ENCODE measurements at places on chromosomes 6 and 20. TPM values are rescaled to one million over a fixed set of nuclear protein-coding genes. Genes with fewer than 3 reads are reported as not detected.

- H3K27me3 ChIP-seq: no peaks in the 10 kb centered on the region
- peaks cover 26% of the 10 kb centered on the region for H3K4me1 ChIP-seq
- DNase-seq: no peak
- peaks cover 29% of the 10 kb centered on the region for H3K36me3 ChIP-seq
Observed at GRCh38 chr20:2955257-2955970, 82.1 kb downstream of the PTPRA start.

- H3K36me3 ChIP-seq: no peaks in the 10 kb centered on the region
- no peaks in the 10 kb centered on the region for H3K27me3 ChIP-seq
Observed at GRCh38 chr6:89270951-89271721, 44.0 kb downstream of the GABRR2 start.

- peaks cover 55% of the 10 kb centered on the region for H3K27me3 ChIP-seq
- H3K27ac ChIP-seq: no peak overlapping the region
- H3K4me1 ChIP-seq: peaks cover 9% of the 10 kb centered on the region
- no peaks in the 10 kb centered on the region for H3K36me3 ChIP-seq
Observed at GRCh38 chr6:30357678-30358540, 13.0 kb downstream of the RPP21 start.

- no peaks in the 10 kb centered on the region for H3K36me3 ChIP-seq
- H3K4me1 ChIP-seq: peaks cover 55% of the 10 kb centered on the region
- H3K27ac ChIP-seq: no peak overlapping the region
- H3K4me3 ChIP-seq: peak overlapping the region; percentile 3
Observed at GRCh38 chr6:36959555-36960250, 5.2 kb downstream of the PI16 start.

LPA gene
- not detected for polyA plus RNA-seq

- no peak overlapping the region for H3K4me3 ChIP-seq
- no peak overlapping the region for H3K27ac ChIP-seq
- DNase-seq: no peak
- no peaks in the 10 kb centered on the region for H3K4me1 ChIP-seq
Observed at GRCh38 chr6:6052216-6052615, 45.5 kb upstream of the NRN1 start.

DNA sequence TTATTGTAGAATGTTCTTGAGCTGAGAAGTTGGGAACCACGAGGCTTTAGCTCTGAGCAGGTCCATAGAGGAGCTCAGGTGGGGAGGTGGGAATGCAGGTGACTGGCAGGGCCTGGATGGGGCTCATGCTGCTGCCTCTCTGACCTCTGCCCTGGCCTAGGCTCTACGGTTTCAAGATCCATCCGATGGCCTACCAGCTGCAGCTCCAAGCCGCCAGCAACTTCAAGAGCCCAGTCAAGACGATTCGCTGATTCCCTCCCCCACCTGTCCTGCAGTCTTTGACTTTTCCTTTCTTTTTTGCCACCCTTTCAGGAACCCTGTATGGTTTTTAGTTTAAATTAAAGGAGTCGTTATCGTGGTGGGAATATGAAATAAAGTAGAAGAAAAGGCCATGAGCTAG lies at the start of gene LY6G5B:
Gene LY6G5B, plus strand, starts transcription at position 301 of the 400 bp plus-strand sequence. CDS start 975 bp downstream, outside the sequence.
- H3K27me3 ChIP-seq: no peaks in the 10 kb centered on the region
- DNase-seq: no peak
- H3K27ac ChIP-seq: no peak within 1 kb of the TSS
- H3K4me3 ChIP-seq: no peak within 1 kb of the TSS
- peaks cover 24% of the 10 kb centered on the region for H3K4me1 ChIP-seq
- peaks cover 4% of the 10 kb centered on the region for H3K36me3 ChIP-seq

GRCh38 chr20:389220-389619 lies 8.7 kb downstream of the TRIB3 start:
- H3K27ac ChIP-seq: no peak overlapping the region
- H3K4me1 ChIP-seq: peaks cover 8% of the 10 kb centered on the region
- no peaks in the 10 kb centered on the region for H3K27me3 ChIP-seq
- no peak for DNase-seq
- no peak overlapping the region for H3K4me3 ChIP-seq

DNA sequence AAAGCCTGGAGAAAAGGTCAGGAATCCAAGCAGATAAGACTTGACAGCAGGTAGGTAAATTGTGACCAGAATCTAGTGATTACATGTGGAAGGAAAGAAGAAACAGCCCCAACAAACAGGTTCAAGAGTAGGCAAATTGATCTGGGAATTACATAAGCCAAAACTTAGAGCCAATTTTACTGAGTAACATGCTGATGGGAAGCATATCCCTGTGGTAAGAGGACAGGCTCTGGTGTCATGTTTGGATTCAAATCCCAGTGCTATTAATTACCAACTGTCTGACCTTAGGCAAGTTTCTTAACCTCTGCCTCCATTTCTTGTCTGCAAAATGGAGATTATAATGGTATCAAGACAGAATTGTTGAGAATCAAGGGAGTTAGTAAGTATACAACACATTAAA lies 20.4 kb downstream of the MCM9 start:
- no peak for DNase-seq
- H3K27ac ChIP-seq: no peak overlapping the region
- H3K4me1 ChIP-seq: no peaks in the 10 kb centered on the region
- no peak overlapping the region for H3K4me3 ChIP-seq

RIPPLY2 gene
- polyA plus RNA-seq: not detected

DNA sequence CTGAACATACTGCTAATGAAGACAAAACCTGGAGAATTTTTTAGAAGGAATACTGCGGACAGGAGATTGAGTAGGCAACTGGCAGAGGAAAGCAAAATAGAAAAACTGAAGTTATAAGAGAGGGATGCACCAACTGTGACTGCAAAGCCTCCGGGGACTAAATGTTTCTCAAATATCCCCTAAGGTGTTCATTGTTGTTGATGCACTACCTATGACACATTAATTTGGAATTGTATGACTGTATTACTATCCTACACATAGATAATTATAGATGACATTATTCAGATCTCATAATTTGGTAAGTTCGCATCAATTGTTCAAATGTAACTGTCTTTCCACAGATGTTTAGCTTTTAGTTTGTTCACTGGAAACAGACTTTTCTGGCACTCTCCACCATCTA lies 341.1 kb downstream of the MMUT start:
- no peak for DNase-seq
- H3K4me3 ChIP-seq: no peak overlapping the region
- no peaks in the 10 kb centered on the region for H3K36me3 ChIP-seq
- no peaks in the 10 kb centered on the region for H3K27me3 ChIP-seq

OPRM1 gene
- polyA plus RNA-seq: not detected

- H3K4me1 ChIP-seq: no peaks in the 10 kb centered on the region
- H3K27ac ChIP-seq: no peak overlapping the region
- peaks cover 27% of the 10 kb centered on the region for H3K27me3 ChIP-seq
- no peak overlapping the region for H3K4me3 ChIP-seq
- no peak for DNase-seq
- H3K36me3 ChIP-seq: no peaks in the 10 kb centered on the region
Observed at GRCh38 chr20:51353491-51353890, 189.0 kb downstream of the NFATC2 start.

GRCh38 chr6:35611240-35611639 lies 77.5 kb downstream of the FKBP5 start:
- H3K27me3 ChIP-seq: no peaks in the 10 kb centered on the region
- no peak for DNase-seq
- H3K27ac ChIP-seq: no peak overlapping the region
- peaks cover 9% of the 10 kb centered on the region for H3K36me3 ChIP-seq

GRCh38 chr6:160789263-160790027 lies 87.4 kb downstream of the PLG start:
- no peaks in the 10 kb centered on the region for H3K36me3 ChIP-seq
- H3K4me1 ChIP-seq: no peaks in the 10 kb centered on the region
- DNase-seq: no peak
- no peaks in the 10 kb centered on the region for H3K27me3 ChIP-seq
- no peak overlapping the region for H3K4me3 ChIP-seq
- H3K27ac ChIP-seq: peak overlapping the region; percentile 30

TBC1D22B gene
- 6.2 TPM for polyA plus RNA-seq

TREML2 gene
- 34.2 TPM for polyA plus RNA-seq

DNA sequence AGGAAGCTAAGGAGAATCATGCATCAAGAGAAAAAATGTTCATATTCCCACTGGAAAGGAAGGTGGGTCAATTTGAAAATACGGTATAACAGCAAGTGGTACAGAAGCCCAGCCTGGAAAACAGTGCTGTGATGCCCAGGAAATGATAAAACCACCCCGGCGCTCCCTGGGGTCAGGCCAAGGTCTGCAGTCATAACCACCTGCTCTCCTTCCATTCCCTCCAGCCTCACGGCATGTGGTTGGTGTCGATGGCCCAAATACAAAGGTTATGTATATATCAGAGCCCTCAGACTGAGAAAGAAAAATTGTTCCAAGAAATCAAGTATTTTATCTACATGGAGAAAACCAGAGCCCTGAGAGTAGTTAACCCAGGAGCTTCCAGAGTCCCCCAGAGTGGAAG lies 208.1 kb upstream of the CDYL start:
- no peaks in the 10 kb centered on the region for H3K4me1 ChIP-seq
- no peak overlapping the region for H3K4me3 ChIP-seq
- peaks cover 5% of the 10 kb centered on the region for H3K36me3 ChIP-seq

DAAM2 gene
- not detected for polyA plus RNA-seq

DNA sequence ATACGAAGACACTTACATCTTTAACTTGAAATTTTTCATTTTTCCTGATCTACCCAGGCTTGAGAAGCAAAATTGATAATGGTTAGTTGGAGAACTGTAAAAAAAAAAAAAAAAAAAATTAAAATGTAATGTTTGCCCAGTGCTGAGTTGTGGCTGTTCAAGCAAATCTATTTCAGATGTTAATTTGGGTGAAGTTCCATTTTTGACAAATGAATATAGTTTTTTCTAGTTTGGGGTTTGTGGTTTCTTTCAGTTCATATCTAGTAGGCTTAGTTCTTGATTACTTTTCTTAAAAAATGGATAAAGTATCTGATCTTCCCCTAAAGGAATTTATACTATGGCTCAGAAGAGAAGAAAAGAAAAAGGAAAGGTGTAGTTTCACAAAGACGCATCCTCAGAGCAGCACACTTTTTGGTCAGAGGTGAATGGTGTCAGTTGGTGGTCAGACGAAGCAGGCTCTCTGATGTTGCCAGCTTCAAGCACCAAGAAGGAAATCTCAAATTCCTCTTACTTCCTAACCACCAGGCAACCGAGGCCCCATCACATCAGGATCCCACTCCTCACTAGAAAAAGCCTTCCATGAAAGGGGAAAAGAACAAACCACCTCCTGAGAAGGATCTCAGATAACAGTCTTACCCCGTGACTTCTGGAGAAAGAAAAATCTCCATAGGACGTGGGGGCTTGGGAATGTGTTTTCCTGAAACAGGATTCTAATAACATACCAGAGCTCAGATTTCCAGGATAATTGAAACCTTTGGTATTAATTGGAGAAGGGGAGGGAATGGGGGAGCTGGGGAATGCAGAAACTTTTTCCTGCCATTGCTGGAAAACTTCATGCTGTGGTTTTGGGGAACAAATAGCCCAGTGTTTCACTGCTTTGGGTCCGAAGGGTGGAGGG lies 396.2 kb downstream of the CD83 start:
- no peak overlapping the region for H3K4me3 ChIP-seq
- DNase-seq: no peak
- no peaks in the 10 kb centered on the region for H3K27me3 ChIP-seq
- peaks cover 20% of the 10 kb centered on the region for H3K4me1 ChIP-seq
- peaks cover 25% of the 10 kb centered on the region for H3K36me3 ChIP-seq

BTNL2 gene
- not detected for polyA plus RNA-seq

GRCh38 chr6:43579171-43579570 lies 3.2 kb downstream of the POLH start:
- H3K27ac ChIP-seq: no peak overlapping the region
- no peaks in the 10 kb centered on the region for H3K27me3 ChIP-seq
- peaks cover 12% of the 10 kb centered on the region for H3K36me3 ChIP-seq
- H3K4me3 ChIP-seq: peak overlapping the region; percentile 57

GRCh38 chr6:40791004-40791403 lies 203.8 kb upstream of the LRFN2 start:
- no peaks in the 10 kb centered on the region for H3K36me3 ChIP-seq
- no peak overlapping the region for H3K4me3 ChIP-seq
- peaks cover 10% of the 10 kb centered on the region for H3K4me1 ChIP-seq
- no peak for DNase-seq
- peaks cover 7% of the 10 kb centered on the region for H3K27me3 ChIP-seq
- peak overlapping the region; percentile 9 for H3K27ac ChIP-seq

DNA sequence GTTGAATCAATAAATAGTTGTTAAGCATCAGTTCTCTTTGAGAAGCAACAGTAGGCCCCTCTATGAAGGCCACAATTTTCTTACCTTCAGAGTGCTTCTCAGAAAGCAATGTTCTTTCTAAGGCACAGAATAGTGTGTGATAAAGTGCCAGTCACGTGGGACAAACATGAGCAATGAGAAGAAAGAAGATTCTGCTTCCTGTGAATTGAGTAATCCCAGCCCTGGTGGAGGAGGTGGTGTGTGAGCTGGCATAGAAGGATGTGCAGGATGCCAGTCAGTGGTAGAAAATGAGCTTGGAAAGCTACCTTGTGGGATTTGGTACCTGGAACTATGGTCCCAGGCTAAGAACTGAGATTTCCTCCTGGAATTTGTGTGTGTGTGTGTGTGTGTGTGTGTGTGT lies 21.7 kb downstream of the KIZ start:
- H3K27me3 ChIP-seq: no peaks in the 10 kb centered on the region
- H3K36me3 ChIP-seq: peaks cover 26% of the 10 kb centered on the region
- H3K4me1 ChIP-seq: peaks cover 4% of the 10 kb centered on the region
- no peak for DNase-seq

- peak; percentile 60 for DNase-seq
- H3K4me1 ChIP-seq: peaks cover 38% of the 10 kb centered on the region
- H3K27ac ChIP-seq: peak overlapping the region; percentile 21
- peaks cover 18% of the 10 kb centered on the region for H3K36me3 ChIP-seq
- no peaks in the 10 kb centered on the region for H3K27me3 ChIP-seq
- H3K4me3 ChIP-seq: peak overlapping the region; percentile 28
Observed at GRCh38 chr20:25281541-25281991, 33.7 kb downstream of the PYGB start.

All from naive B cell (primary cell).